Activated effector memory CD4-positive, alpha-beta T cell treated with Interleukin-2 at 50 U/mL for 16 hours (primary cell): ENCODE measurements at places on chromosomes 2 and 18.

GRCh38 chr18:10514082-10514481, 11.7 kb upstream of the NAPG start:
- DNase-seq = no peak

GRCh38 chr2:136714452-136714951, 50.8 kb upstream of the THSD7B start:
- DNase-seq = no peak

DNA sequence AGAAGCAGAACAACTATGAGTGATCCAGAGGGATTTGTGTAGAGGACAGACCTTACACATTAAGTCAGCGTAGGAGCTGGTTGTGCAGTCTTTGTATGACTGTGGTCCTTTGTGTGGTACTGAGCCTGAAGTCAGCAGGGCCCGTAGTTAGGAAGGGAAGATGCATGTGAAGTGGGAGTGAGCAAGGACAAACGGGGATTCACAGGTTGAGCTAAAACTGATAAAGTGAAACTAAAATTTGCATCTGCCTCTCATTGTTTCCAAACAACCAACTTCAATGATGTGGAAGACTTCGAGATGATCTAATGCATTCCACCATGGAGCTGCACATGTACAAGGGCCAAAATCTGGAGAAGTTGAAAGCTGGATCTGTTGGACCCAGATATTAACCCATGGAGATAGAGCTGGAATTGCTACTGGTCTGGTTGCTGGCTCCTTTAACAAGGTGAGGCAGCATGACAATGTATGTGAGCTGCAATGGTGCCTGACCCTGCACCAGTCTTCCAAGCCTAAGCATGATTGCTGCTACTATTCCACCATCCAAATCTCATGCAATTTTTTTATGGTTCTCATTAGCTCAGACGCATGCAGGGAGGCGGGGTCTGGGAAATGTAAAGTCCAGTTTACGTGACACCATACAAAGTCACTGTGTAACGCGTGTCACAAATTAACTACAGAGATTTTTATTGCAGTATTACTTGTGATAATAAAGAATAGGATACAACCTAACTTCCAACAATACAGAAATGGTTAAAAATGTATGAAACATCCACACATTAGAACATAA, 12.1 kb upstream of the CYBRD1 start:
- no peak for DNase-seq

DNA sequence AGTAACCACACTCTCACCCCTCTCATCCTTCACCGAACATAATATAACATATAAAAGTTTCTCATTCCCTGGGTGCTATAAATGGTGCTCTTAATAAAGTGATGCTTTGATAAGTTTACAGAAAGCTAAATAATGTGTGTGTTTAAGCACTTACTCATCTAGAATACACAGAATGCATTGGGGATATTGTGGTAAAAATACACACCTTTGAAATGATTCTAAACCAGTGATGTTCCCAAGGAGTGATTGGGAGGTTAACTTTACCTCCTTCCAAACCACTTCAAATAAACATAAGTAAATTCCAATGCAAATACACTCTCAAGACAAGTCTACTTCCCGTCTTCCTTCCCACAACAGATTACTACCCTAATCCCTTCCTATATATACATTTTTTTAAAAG, 85.3 kb upstream of the TWSG1 start:
- DNase-seq = no peak

DNA sequence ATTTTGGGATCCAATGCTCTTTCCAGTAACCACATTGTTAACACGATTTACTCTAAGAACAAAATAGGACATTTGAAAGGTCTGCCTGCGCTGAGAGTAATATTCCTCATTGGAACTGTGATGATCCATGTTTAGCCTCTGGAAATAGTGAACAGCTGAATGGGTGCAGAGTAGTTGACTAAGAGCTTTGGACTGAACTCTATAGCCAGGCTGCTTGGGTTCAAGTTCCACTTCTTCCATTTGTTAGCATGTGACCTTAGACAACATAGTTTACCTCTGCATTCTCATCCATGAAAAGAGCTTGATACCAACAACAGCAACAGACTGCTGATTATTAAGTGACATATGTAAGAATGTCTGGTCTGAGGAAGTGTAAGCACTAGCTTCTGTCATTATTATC, 128.3 kb upstream of the MMADHC start:
- DNase-seq = no peak

- no peak for DNase-seq
Measured at GRCh38 chr18:74395648-74396154, 61.4 kb downstream of the DIPK1C start.

DNA sequence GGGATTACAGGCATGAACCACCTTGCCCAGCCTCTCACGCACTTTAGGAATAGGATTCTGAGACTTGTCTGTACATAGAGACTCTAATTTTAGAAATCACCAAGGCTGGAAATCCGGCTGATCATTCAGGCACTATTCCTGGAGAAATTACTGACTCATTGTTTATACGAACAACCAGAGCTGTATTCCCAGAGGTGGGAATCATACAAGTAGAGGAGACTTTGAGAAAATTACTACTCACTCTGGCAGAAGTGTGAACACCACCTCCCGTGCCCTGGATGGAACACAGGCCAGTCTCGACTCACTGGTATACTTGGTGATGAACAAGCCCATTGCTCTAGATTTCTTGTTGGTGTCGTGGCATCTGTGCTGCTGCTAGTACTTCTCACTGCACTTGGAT, 5.8 kb upstream of the ADNP2 start:
- DNase-seq = no peak
